ENCODE measurements at places on chromosomes 3 and 15.
A peak's percentile ranks its signal among the peaks of the same experiment; 100 is the strongest.

- H3K36me3 ChIP-seq, result no peaks in the 10 kb centered on the region
- DNase-seq, result no peak
- no peak overlapping the region for H3K4me3 ChIP-seq
- no peaks in the 10 kb centered on the region for H3K4me1 ChIP-seq
- peaks cover 19% of the 10 kb centered on the region for H3K27me3 ChIP-seq
- no peak overlapping the region for H3K27ac ChIP-seq
Observed at GRCh38 chr15:51144021-51144532, 49.4 kb upstream of the TNFAIP8L3 start.

- no peaks in the 10 kb centered on the region for H3K36me3 ChIP-seq
- no peaks in the 10 kb centered on the region for H3K4me1 ChIP-seq
- no peaks in the 10 kb centered on the region for H3K27me3 ChIP-seq
- H3K27ac ChIP-seq, result no peak overlapping the region
- H3K4me3 ChIP-seq, result no peak overlapping the region
- DNase-seq, result no peak
Observed at GRCh38 chr15:29050870-29051269, 165.1 kb downstream of the APBA2 start.

- no peak overlapping the region for H3K27ac ChIP-seq
- H3K4me1 ChIP-seq, result no peaks in the 10 kb centered on the region
- H3K27me3 ChIP-seq, result no peaks in the 10 kb centered on the region
- H3K4me3 ChIP-seq, result no peak overlapping the region
Observed at GRCh38 chr3:52615166-52615565, 70.5 kb downstream of the PBRM1 start.

DNA sequence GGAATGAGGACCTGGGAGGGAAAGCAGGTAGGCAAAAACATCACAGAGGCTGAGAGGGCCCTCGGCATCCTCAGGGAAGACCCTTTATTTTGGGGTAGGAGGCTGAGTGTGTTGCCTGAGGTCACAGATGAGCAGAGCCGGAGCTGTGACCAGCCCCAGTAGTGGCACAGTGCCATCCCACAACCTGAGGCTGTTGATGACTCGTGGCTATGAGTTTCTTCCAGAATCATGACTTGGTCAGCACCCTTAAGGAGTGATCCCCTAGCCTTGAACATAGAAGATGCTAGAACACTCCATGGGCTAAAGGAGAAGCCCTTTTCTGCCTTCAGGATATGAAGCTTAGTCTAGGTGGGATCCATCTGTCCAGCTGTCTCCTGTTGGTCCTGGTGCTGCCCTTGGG lies 19.5 kb upstream of the CXCR6 start:
- peaks cover 40% of the 10 kb centered on the region for H3K36me3 ChIP-seq
- peaks cover 2% of the 10 kb centered on the region for H3K4me1 ChIP-seq
- H3K27ac ChIP-seq, result no peak overlapping the region
- no peak overlapping the region for H3K4me3 ChIP-seq

- no peak overlapping the region for H3K4me3 ChIP-seq
- no peak overlapping the region for H3K27ac ChIP-seq
- H3K36me3 ChIP-seq, result no peaks in the 10 kb centered on the region
- H3K4me1 ChIP-seq, result no peaks in the 10 kb centered on the region
- DNase-seq, result no peak
Observed at GRCh38 chr3:181486141-181486885, 225.4 kb upstream of the SOX2 start.

GRCh38 chr3:17831366-17831765 lies 88.9 kb upstream of the TBC1D5 start:
- no peak overlapping the region for H3K4me3 ChIP-seq
- H3K27me3 ChIP-seq, result no peaks in the 10 kb centered on the region
- DNase-seq, result no peak
- no peaks in the 10 kb centered on the region for H3K36me3 ChIP-seq
- no peak overlapping the region for H3K27ac ChIP-seq

- no peak for DNase-seq
- no peaks in the 10 kb centered on the region for H3K36me3 ChIP-seq
- no peak overlapping the region for H3K27ac ChIP-seq
- H3K4me3 ChIP-seq, result no peak overlapping the region
Observed at GRCh38 chr15:88323976-88324740, 67.6 kb upstream of the NTRK3 start.

DNA sequence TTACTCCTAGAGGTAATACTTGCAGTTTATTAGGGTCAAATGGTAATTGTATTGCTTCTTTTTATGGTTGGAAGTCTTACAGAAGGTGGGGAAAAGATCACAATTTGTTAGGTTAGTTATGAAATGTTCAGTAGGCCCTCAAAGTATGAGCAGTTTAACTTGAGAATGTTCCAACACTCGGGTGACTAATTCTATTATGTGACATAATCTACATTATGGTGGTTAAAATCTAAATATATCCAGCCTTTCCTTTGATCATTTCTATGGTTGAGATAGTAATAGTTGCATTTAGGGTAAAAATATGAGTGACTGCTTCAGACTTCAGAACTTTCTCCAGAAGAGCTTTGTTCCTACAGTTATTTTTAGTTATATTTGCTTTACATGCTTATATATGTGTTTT lies 19.6 kb upstream of the FBXO22 start:
- no peaks in the 10 kb centered on the region for H3K4me1 ChIP-seq
- no peaks in the 10 kb centered on the region for H3K27me3 ChIP-seq
- H3K36me3 ChIP-seq, result peaks cover 20% of the 10 kb centered on the region
- no peak overlapping the region for H3K27ac ChIP-seq
- no peak overlapping the region for H3K4me3 ChIP-seq
- DNase-seq, result no peak

DNA sequence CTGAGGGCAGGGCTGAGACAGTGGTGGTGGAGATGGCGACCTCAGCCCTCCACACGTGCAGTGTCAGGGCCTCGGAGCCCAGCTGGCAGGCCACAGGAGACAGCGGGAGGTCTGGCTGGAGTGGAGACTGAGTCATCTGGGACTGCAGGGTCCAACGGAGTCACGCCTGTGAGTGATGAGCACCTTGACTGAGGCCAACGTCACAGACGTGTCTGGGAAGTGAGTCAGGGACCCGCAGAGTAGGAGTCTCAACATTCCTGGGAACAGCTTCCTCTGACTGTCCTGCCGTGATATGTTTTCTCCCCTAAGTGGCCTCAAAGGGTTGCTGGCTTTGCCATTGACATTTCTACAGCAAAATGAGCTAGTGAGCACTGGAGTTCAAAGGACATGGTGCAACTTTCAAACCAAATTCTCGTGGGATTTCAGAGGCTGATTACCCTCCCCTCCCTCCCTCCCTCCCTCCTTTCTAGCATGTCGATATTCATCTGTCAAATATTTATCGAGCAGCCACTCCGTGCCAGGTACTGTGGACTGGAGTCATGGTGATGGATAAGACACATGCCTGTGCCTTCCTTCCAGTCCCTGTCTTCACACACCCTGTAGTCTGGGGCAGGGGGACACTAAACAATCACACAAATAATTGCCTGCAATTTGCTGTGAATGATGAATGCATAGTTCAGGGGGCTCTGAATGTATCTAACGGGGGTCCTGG lies 53.3 kb upstream of the AMOTL2 start:
- H3K27ac ChIP-seq, result no peak overlapping the region
- H3K4me1 ChIP-seq, result no peaks in the 10 kb centered on the region
- DNase-seq, result no peak
- H3K36me3 ChIP-seq, result no peaks in the 10 kb centered on the region
- no peak overlapping the region for H3K4me3 ChIP-seq
- H3K27me3 ChIP-seq, result peaks cover 31% of the 10 kb centered on the region

DNA sequence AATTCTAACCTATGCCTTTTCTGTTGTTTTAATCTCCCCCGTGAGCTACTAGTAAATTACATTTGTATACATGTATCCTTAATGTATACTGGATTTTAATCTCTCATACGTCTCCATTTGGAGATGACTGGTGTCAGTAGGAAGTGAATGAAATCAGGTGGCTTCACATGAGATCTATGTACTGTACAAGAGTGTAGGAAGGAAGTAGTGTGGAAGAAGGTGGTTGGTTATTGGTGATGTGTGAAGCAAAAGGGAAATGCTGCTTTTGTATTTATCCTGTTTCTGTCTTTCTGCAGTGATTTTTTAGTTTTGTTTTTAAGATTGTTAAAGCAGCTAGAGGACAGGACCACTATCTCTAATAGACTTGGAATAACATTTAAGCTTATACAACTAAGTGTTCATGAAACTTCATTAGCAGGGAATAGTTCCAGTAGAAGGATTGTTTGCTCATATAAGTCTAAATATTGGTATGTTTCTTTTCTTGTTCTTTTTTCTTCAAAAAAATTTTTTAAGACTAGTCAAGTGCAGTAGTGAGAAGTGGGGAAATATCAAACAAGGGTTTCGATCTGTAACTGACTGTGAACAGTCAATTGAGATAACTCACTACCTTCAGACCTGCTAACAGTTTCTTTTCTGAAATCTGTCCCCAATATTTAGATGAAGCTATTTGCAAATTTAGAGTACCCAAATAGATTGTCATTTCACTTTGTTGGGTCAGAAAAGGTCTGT lies 15.3 kb downstream of the SNX1 start:
- H3K36me3 ChIP-seq, result peaks cover 32% of the 10 kb centered on the region
- H3K4me3 ChIP-seq, result peak overlapping the region; percentile 37
- no peaks in the 10 kb centered on the region for H3K27me3 ChIP-seq
- DNase-seq, result no peak

- DNase-seq, result no peak
- no peaks in the 10 kb centered on the region for H3K36me3 ChIP-seq
- H3K4me1 ChIP-seq, result no peaks in the 10 kb centered on the region
- no peak overlapping the region for H3K4me3 ChIP-seq
Observed at GRCh38 chr3:94241986-94242385, 179.1 kb downstream of the NSUN3 start.

GRCh38 chr3:184796551-184796950 lies 15.4 kb upstream of the VPS8 start:
- no peak overlapping the region for H3K4me3 ChIP-seq
- no peaks in the 10 kb centered on the region for H3K36me3 ChIP-seq
- peaks cover 41% of the 10 kb centered on the region for H3K27me3 ChIP-seq
- DNase-seq, result no peak
- no peak overlapping the region for H3K27ac ChIP-seq
